Activated T-helper 1 cell treated with Interleukin-2 at 50 U/mL for 16 hours (primary cell): ENCODE measurements at places on chromosomes 2 and 18.

DNA sequence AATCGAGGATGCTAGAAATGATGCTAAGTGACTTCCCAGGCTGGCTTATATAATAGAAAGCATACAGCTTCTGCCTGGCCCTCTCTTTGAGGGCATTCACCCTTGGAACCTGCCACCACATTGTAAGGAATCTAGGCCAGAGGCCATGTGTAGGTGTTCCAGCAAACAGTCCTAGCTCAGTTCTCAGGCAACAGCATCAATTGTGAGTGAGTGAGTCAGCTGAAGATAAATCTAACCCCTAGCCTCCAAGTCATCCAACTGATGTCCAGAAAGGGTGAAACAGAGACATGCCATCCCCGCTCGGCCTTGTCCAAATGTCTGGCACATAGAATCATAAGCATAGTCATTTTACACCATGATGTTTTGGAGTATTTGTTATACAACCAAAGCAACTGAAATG, 324.3 kb upstream of the KLHL14 start:
- no peak for DNase-seq

GRCh38 chr18:44342946-44343345, 337.7 kb upstream of the SETBP1 start:
- DNase-seq, result no peak

GRCh38 chr2:161208527-161209139, 48.4 kb downstream of the TANK start:
- no peak for DNase-seq

GRCh38 chr2:166413255-166413654, 37.5 kb upstream of the SCN9A start:
- no peak for DNase-seq

- no peak for DNase-seq
Measured at GRCh38 chr2:234829074-234829455, 122.8 kb upstream of the SH3BP4 start.

DNA sequence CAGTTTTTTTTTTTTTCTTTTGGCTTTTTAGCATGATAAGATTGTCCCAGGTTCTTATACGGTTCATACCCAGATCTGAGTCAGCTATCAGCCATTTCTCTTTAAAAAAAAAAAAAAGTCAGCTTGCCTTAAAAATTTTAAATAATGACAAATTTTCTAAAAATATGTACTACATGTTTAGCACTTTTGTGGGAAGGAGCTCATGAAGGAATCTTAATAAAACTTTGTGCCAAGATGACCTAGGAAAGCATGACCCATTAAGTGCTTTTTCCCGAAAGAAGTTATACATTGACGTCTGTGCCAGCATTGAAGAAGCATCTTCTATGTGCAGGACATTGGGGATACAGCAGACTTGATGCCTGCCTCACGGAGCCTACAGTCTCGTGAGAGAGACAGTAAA, 4.5 kb upstream of the RBMS1 start:
- no peak for DNase-seq

DNA sequence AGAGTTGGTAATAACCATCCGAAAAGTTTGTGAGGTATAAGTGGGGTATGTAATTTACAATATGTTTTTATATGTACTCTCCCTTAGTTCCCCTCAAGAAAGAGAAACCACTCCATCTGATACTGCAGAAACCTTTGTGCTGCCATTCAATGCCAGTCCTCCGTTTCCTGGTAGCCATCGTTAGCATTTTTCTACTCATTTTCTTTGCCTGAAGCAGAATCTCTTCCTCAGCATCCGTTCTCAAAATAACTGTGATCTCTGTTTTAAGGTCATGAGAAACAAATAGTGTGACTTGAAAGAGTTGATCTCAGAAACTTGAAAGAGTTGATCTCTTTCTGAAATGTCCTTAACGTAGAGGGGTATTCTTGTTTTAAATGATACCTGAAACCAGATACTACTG, 996 bp downstream of the PTCD3 start:
- DNase-seq, result no peak

DNA sequence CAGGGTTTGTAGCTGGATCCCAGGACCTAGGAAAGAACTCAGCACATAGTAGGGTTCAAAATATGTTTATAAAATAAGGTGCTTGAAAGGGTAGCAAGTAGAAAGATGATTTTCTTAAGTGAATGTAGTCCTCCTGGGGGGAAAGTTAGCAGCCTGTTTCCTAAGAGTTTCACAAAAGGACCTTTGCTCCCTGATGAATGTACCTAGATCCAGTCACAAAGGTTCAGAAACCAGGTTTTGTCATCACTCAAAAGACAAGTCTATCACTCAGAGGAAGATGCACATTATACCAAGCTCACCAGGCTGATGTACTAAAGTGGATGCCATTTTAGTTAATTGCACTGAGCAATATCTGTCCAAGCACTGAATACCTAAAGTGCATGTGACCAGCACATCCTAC, 378.2 kb downstream of the BCL11A start:
- no peak for DNase-seq

GRCh38 chr2:61335187-61335586, 135.7 kb downstream of the USP34 start:
- no peak for DNase-seq

DNA sequence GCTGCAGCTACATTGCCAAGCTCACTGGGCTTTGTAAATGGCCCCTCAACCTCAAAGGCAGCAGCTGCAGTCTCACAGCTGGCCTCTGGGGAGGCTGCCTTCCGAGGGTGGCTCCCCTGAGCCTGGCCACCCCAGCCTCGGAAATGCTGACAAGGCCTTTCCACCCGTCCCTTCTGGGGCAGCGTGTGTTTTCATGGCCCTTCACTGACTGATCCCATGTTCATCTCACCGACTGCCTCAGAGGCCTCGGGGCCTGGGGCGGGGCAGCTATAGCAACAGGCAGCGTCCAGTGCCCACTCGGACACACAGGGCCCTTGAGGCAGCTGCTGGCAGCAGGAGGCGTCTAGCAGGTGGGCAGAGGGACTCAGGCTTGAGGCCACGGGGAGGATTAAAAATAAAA, 149.7 kb downstream of the GLI2 start:
- no peak for DNase-seq

GRCh38 chr2:63875131-63875527, 33.4 kb downstream of the UGP2 start:
- no peak for DNase-seq

DNA sequence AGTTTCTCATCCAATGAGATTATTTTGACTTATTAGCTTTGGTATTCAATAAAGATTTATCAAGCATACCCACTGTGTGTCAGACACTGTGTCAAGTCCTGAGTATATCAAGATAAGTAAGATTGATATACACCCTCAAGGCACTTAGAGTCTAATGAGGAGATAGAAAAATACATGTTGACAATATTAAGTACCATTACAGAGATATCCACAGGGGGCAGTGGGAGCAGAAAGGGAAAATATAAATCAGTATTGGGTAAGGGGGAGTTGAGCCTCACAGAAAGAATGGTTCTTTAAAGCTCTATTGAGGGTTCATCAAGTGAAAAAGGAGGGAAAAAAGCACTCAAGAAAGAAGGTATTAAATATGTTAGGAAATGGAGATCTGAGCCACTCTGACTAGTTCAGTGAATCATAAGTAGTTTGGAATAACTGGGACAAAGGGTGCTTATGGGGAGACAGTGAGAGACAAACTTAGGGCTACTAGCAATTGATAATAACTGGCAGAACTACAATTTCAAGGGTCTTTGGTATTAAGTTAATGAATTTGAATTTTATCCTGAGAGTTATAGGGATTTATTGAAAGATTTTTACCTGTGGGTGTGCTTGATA, 45.5 kb upstream of the SLC8A1 start:
- no peak for DNase-seq

DNA sequence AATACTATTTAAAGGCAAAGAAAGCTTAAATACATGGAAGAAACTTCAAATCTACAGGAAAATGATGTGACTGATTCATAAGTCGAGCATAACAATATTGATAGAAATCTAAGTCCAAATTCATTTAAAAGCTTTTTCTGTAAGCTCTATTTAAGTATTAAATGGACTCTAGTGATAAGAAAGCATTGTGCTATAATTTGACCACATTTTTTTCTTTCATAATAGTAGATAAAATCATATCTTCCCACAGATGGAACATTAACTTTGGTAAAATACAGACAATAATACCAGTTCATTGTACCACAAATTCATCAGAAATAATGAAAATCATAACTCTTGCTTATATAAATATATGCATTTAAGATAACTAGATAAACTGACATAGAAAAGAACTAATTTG, 366.5 kb downstream of the GALNT13 start:
- no peak for DNase-seq

DNA sequence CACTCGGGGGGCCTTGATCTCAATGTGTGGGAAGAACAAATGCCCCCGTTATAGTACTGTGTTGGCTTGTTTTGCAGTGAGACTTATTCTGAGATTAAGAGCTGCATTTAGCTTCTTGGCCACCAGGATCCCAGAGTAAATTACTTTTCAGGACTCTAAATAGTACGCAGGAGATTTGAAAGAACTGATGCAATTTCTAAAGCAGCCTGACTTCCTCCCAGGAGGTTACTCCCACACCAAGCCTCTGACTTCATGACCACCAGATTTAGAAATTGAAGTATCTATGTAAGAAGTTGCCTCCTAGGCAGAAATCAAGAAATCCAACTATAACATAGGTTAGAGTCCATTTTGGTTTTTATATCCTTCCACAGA, 67.0 kb downstream of the FEZ2 start:
- no peak for DNase-seq

- no peak for DNase-seq
Measured at GRCh38 chr2:26067186-26067974, 33.5 kb downstream of the RAB10 start.

GRCh38 chr2:65261676-65262075, 34.0 kb downstream of the ACTR2 start:
- no peak for DNase-seq

- no peak for DNase-seq
Measured at GRCh38 chr2:8607606-8608005, 74.2 kb upstream of the ID2 start.

GRCh38 chr2:118048401-118048800, 34.5 kb upstream of the CCDC93 start:
- no peak for DNase-seq

DNA sequence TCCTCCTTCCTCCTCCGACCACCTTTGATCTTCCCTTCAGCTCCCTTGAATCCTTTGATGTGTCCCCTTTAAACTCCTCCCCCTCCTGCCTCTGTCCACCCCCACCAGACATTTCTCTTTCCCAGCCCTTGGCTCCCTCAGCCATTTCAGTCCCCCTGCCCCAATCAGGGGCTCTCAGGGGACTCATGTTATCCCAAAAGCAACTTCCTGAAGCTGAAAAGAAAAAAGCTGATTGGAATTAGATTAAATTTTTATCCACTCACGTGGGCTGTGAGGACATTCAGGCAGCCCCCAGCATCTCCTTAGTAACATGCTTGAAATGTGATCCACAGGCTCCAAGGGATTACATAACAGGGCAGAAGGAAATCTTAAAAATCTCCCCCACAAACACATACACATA, 81.3 kb downstream of the NEURL3 start:
- DNase-seq, result no peak

- DNase-seq, result no peak
Measured at GRCh38 chr2:47057687-47058002, 97.5 kb downstream of the STPG4 start.

DNA sequence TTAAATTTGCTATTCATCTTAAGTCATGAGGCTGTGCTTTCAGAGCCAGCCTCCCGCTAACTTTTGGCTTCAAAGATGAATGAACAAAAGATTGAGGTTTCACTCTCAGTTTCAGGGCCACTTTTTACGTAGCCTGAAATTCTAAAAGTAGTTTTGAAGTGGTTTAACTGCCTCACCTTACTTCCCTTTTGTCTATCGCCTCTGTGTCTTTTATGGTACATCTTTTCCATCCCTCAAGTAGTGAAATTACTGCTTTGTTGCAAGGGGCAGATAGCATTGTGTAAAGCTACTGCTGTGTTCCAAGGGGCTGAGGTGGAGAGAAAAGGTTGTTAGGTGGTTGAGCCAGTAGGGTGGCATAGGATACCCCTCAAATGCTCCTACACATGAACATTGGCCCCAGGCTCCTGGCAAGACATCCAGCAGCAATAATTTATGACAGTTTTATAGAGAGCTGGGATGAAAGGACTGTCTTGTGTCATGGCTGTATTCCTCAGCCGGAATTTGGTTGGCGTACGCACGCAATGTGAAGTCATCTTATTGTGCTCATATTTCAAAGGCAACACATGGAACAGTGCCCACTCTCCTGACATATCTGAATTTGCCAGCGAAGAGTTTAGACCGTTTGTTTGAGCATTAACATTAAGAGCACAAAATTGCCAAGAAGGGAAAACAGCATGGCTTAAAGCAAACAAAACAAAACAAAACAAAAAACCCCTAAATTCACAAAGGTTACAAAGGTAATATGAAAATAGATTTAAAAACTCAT, 32.2 kb downstream of the QPCT start:
- DNase-seq, result no peak

GRCh38 chr2:111930409-111930808, 32.0 kb downstream of the MERTK start:
- no peak for DNase-seq

GRCh38 chr2:178908810-178909209, 101.6 kb upstream of the TTN start:
- DNase-seq, result no peak

DNA sequence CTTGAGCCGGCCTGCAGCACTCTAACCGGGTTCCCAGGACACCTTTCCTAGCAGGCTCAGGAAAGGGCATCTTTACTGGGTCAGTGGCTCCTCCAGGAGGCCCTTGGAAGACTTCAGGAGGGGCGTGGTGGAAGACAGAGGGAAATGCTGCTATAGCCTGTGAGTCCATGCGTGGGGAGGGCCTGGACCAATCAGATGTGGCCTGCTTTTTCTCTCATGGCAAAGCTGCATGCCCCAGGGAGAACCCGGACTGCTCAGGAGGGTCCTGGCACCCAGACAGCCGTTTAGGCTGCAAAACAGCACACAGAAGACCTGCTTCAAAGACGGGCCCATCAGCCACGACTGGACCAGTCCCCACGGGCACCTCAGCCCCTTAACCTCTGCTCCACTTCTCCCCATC, 84.4 kb downstream of the EIPR1 start:
- DNase-seq, result no peak

DNA sequence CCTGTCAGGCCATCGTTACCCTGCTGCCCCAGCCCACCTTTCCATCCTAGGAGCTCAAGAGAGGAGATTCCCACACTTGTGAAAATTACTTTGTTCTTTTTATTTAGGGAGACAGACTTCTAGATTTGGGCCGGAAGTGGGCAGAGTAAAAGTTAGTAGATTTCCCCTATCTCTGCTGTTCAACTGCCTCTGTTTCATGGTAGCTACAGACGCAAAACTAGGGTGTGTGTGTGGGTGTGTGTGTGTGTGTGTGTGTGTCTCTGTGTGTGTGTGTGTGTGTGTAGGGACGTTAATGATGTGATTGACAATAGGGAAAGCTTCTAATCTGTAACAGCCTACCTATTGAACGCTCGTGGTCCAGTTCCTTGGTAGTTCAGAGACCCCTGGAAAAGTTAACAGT, 438 bp downstream of the PSMA8 start:
- DNase-seq, result no peak

- no peak for DNase-seq
Measured at GRCh38 chr2:112000399-112001135, 54.5 kb upstream of the TMEM87B start.
